Activated naive CD4-positive, alpha-beta T cell treated with anti-CD3 and anti-CD28 coated beads, Interleukin-2, amount 50 U/mL, for 72 hours (primary cell): ENCODE measurements at places on chromosomes 5 and 9. TPM values are rescaled to one million over a fixed set of nuclear protein-coding genes. Genes with fewer than 3 reads are reported as not detected.

- no peak for DNase-seq
Measured at GRCh38 chr9:115164511-115164974, 46.6 kb upstream of the TNC start.

DNA sequence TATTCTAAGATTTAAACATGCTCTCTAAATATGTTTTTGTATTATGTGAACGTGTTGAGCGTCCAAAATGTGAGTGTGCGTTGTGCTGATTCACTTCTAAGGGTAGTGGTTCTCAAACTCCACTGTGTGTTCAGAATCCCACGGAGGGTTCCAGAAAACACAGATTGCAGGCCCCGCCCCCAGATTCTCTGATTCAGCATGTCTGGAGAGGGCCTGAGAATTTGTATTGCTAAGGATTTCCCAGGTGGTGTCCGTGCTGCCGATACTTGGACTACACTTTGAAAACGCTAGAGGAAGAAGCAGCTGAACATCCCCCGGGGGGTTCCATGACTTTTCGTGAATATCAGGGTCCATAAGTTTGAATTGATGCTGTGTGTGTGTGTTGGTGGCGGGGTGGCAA lies 1043.2 kb upstream of the WWC1 start:
- DNase-seq = no peak

The PCDHB4 gene
- total RNA-seq = not detected

DNA sequence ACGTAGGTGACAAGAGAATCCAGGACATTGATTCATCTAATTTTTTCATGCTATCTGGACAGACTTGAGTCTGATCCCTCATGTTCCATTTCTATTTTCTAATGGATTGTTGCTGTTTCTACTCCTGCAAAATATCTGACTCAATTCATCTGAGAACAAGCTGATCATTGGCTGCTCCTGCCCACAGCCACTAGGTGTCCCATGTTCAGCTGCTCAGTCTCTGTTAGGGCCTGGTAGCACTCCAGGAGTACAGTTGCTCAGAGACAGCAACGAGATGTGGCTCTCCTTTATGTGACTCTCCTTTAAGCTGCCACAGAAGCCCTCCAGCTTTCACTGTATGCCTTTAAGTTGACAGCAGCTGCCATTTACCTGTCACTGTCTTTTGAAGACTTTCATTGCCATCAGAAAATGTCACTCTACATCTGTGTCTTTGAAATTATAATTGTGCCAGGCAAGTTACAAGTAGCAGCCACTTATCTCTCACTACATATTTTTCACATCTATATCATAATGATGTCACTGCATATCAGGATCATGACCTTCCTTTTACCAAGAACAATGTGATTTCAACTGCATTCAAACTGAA lies 1944.2 kb upstream of the NUDT12 start:
- no peak for DNase-seq

- DNase-seq = no peak
Measured at GRCh38 chr5:59089767-59090166, 506.9 kb downstream of the RAB3C start.

GRCh38 chr5:94778299-94778698 lies 159.8 kb downstream of the SLF1 start:
- DNase-seq = no peak

GRCh38 chr5:159786901-159787691 lies 129.2 kb upstream of the ADRA1B start:
- DNase-seq = no peak

The NIPAL4 gene
- 3.9 TPM for total RNA-seq

GRCh38 chr5:103224118-103224893 lies 34.3 kb upstream of the MACIR start:
- peak; percentile 40 for DNase-seq

DNA sequence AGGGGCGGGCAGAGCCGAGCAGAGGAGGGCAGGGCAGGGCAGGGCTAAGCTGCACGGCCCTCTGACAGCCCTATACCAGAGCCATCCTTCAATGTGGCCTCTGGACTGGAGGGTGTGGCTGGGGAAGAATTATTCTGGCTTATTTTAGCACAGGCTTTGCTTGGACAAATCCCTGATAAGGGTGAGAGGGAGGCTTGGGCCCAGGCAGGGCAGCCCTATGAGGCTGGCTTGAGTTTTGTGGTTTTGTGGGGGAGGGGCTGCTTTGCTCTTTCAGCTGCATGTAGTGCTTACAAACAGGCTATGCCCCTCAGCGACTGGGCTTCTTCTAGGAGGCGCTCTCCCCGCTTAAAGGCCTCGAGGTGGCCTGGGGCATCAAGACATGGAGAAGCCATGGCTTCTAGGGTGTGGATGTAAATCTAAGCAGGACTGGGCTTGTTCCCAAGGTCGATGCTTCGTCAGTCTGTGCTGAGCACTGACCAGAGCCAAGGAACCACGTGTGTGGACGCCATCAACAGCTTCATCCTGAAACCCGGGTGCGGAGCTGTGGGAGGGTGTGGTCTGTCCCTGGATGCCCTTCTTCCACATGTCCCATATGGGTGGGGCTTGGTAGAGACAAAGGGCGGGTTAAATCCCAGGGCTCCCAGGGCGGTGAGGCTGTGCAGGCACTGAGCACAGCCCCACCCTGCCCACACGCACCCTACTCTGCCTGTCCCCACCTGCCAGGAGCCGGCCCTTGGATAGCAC lies 45.7 kb upstream of the IPPK start:
- DNase-seq = no peak

DNA sequence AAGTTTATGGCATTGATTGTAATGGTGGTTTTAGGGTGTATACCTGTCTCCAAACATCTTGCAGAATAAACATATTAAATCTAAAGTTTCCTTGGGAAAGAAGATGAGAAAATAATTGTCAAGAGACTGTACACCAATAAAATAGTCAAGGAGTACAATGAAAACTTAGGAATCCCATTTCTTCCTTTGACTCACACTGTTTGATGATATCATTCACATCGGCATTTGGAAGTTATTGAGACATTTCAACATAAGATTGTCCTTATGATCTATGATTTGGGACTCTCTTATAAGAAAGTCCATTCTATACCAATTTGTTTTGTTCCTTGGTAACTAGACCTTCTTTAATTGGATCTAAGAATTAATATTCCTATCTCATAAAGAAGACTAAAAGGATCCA lies 482.7 kb downstream of the RAB3C start:
- DNase-seq = no peak

The PTGER4 gene
- 61.0 TPM for total RNA-seq

DNA sequence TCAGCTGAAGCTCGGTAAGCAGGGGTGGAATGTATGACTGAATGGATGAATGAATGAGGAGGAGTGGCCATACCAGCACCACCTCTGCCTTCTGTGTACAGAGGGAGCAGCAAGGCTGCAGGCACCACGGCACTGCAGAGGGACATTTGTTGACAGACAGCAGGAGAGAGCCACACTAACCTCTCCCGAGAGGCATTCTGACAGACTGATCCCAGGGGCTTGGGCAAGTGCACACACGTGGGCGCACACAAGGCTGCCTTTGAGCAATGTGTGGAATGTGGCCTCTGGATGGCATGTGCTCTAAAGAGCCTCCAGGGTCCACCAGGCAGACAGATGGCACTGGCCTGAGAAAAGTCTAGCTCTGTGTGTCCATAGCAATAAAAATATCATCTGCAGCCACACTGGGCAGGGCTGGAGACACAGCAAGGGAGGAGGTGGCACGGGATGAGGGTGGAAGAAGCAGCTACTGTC lies 111.8 kb downstream of the ACTL7B start:
- DNase-seq = no peak

The OLFM1 gene
- not detected for total RNA-seq

DNA sequence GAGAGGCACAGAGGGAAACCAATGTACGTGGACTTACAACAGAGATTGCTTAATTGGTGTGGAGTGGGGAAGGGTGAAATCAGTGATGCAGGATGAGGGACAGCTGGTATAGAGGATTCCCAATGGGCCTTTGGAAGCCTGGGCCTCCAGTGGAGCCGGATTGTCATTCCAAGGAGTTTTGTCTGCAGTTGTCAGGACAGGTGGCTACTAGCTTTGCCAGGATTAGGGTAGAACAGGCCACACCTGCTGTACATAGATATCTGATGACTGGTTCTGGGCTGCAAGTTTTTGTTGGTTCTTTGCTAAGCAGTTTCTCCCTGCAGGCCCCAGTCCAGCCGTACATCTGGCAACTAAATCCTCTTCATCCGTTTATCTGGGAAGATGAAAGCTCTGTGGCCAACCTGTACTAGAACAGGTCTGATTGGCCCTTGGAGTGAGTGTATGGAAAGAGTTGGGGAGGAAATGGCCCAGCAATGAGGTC lies 4.2 kb downstream of the SKP2 start:
- DNase-seq = no peak

- DNase-seq = no peak
Measured at GRCh38 chr5:156695774-156696173, 154.3 kb upstream of the PPP1R2B start.

The IL33 gene
- not detected for total RNA-seq

DNA sequence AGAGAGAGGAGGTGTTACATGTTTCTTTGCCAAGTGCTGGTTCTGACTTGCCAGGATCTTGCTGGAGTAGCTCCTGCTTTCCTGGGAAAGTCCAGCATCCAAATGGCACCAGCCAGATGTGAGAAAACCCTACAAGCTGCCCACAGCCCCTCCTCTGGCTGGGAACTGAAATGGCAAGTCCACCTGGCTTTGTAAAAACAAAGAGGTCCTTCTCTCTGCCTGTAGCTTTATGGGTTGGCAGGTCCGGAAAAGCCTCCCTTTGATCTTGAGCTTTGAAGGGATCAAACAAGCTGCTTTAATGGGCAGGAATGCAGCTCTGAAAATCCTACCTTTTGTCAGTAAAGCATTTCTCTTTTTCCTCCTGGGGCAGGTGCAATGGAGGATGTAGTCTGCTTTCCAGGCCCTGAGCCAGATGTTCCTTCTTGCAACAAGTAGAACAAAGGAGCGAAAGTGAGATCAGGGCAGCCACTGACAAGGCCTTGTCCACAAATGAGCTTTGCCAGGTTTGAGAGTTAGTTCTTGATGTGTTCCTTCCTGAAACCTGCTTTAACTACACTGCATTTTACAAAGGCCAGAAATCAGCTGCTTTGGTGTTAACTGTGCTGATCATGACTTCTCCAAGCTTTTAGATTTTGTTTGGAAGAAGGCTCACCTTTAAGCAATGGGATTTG lies 456.7 kb downstream of the ZNF608 start:
- DNase-seq = no peak

The SPATA31D4 gene
- total RNA-seq = not detected

- no peak for DNase-seq
Measured at GRCh38 chr9:109726119-109726518, 53.9 kb upstream of the PALM2AKAP2 start.

The SMIM15 gene
- total RNA-seq = 66.8 TPM

DNA sequence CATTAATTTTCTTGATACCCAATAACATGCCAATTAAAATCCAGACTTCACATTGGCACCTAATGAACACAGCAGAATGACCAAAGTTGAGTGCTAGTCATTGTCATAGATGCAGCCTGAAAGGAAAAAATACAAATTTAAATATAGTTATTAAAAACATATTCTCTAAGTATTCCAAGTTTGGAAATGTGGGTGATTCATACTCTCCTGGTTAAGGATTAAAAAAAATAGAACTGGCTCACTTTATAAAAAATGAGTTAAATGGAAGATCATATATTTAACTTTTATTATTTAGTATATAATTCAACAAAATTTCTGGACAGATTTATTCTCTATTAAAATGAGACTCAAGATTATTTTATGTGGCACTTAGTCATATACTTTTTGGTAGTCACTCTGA lies 33.2 kb upstream of the RICTOR start:
- no peak for DNase-seq

DNA sequence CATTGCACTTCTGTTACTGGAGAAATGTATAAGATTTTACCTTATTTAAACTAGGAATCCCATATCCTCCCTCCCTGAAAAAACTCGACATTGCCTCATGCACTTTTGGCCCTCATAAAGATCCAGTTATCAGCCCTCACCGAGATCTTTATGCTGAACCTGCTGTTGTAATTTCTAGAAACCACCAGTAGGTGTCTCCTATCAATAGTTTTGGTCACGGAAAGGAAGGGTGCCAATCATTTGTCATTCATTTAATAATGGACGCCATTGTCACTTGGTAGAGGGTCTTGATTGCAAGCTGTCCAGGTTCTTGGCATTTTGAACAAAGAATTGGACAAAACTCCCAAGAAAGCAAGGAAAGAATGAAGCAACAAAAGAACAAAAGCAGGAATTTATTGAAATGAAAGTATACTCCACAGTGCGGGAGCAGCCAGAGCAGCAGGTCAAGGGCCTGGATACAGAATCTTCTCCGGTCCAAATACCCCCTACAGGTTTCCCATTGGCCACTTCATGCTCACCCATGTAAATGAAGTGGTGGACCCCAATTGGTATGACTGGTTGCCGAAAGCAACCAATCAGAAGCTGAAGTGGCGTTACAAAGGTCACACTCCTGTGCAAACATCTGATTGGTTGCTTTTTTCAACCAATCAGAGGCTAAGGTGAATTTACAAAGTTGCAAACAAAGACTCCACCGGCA lies 524.3 kb downstream of the PSAT1 start:
- DNase-seq = no peak

The TMC1 gene
- not detected for total RNA-seq

GRCh38 chr9:94859891-94860290 lies 133.4 kb downstream of the AOPEP start:
- no peak for DNase-seq

- no peak for DNase-seq
Measured at GRCh38 chr9:116370556-116370955, 217.0 kb downstream of the PAPPA start.

- no peak for DNase-seq
Measured at GRCh38 chr9:26939955-26940711, 6.9 kb downstream of the PLAA start.

DNA sequence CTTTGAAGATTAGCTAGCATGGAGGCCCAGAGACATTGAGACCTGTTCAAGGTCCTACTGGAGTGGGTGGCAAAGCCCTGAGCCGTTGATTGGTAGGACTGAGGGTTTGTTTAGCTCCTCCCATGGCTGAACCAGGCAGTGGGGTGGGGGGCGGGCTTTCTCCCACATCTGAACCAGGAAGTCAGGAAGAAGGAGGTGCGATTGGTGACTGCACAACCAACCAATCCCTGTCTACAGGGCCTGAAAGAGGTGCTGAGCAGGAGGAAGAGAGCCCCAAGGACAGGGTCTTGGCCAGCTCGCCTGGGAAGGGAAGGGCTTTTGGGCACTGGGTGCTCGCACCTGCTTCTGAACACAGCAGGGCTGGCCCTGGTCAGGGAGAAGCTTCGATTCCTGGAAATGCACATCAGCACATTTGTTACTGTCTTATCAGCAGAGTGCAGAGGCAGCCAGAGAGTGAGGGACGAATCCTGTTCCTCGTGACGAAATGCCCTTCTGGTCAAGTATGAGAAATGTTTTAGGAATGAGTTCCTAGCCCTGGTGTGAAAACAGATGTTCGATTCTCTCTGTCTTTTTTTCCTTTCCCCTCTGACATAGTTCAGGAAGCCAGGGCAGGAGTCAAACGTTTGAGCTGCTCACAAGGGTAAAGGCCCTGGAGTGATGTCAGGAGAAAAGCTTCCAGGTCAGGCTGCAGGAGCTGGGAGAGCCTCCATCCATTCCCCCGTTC lies 294.8 kb upstream of the KLF4 start:
- DNase-seq = no peak

GRCh38 chr9:68759981-68760673 lies 55.1 kb downstream of the PIP5K1B start:
- no peak for DNase-seq

GRCh38 chr5:169610606-169611005 lies 26.5 kb upstream of the DOCK2 start:
- no peak for DNase-seq
